ENCODE measurements at places on chromosomes 6 and 20.

- DNase-seq = peak; percentile 20
These were observed 16.5 kb downstream of the GLO1 start for GRCh38 chr6:38686270-38687042.

DNA sequence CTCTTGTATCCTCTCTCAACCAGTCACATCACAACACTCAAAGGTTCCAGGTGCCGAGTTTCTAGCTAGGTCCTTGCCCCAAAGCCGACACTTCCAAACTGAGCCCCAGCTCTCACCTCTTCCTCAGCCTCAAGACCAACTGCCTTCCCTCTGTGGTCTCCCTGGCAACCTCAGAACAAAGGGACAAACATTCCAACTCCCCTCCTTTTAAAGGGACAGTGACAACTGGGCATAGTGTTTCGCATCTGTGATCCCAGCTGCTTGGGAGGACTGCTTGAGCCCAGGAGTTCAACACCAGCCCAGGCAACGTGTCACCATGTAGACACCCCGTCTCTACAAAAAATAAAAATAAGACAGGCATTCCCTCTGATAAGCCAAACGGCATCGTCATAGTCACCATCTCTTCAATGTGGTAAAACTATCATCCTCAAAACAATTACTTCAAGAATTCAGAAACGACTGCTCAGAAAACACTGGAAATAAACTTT lies 11.3 kb downstream of the DIDO1 start:
- peak; percentile 19 for DNase-seq

DNA sequence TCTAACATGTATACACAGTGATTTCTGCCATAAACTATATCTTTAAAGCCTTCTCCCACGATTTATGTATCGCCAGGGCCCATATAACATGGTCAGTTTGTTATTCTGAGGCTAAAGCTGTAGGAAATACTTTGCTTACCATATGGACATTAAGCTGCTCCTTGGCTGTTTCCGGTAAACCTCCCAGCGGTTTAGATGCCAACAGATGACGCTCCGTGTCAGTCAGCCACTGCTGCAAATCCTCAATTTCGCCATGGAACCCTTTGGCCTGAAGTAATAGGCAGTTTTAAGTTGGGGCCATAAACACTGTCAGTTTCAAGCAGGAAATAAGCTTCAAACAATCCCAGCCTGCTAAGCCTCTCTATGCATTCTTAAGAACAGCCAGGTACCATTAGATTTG lies 145.4 kb downstream of the DST start:
- no peak for DNase-seq

GRCh38 chr20:61886721-61887595 lies 178.7 kb downstream of the TAF4 start:
- peak; percentile 35 for DNase-seq

DNA sequence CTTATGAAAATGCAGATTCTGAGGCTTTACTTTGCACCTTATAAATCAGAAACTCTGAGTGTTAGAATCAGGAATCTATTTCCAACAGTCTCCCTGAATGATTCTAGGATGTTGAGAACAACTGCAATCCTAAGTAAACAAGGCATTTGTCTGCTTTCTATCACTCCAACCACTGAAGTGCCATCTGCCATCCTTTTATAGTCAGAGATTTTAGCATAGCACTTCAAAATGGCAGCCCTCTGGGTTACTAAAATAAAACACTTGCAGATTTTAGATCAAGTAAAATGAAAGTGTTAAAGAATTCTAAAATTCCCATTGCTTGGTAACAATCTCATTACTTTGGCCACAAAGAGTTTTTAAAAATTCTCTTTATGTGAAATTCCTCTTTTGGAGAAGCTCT lies 258.9 kb downstream of the CD109 start:
- no peak for DNase-seq
